ENCODE measurements at places on chromosomes 1 and 21. TPM values are rescaled to one million over a fixed set of nuclear protein-coding genes. Genes with fewer than 3 reads are reported as not detected.
A peak's percentile ranks its signal among the peaks of the same experiment; 100 is the strongest.

- no peak for DNase-seq
Observed at GRCh38 chr1:4309676-4310320, 344.6 kb upstream of the AJAP1 start.

DNA sequence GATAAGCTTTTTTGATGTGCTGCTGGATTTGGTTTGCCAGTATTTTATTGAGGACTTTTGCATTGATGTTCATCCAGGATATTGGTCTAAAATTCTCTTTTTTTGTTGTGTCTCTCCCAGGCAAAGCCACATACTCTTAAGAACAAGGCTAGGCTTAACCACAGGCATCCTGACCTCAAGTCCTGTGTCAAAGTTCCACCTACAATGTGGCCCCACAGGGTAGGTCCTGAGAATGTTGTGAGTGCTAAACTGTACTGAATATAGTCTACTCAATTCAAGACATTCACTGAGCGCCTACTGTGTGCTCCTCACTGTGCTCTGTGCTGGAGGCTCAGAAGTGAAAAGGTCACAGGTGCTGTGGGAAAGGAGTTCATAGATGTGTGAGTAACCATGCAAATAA is 20.6 kb downstream of the DDAH1 start:
- no peak for DNase-seq

DNA sequence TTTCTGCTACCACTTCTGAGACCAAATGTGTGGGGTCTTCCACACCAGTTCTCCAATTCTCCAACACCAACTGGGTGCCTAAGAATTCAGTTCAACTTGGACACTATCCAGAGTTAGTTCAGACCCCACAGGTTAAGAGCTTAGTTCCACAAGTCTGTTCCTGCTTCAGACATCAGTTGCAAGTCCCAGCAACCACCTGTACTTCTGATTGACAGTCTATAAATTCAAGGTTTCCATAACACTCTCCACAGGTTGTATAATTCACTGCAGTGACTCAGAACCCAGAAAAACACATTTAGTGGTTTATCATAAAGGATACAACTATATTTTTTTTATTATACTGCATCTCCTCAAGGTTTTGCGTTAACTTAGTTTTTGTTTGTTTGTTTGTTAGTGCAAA is 18.7 kb downstream of the AK5 start:
- no peak for DNase-seq

- DNase-seq = no peak
Observed at GRCh38 chr1:81432654-81433109, 368.1 kb upstream of the ADGRL2 start.

DNA sequence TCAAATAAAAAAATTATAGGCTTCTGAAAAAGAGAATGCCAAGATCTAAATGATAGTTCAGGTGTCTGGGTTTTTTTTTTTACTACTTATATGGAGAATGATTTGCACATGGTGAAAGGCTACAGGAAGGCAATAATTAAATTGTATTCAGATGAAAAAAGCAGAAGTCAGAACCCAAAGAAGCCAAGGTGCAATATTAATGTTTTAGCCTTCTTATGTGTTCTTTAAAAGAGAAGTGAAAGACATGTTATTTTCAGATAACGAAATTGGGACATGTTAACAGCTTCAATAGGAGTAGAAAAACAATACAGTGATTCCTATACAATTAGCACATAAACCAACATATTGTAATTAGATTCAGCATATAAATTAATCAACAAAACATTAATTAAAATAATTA is 452.9 kb upstream of the PRMT6 start:
- DNase-seq = no peak

DNA sequence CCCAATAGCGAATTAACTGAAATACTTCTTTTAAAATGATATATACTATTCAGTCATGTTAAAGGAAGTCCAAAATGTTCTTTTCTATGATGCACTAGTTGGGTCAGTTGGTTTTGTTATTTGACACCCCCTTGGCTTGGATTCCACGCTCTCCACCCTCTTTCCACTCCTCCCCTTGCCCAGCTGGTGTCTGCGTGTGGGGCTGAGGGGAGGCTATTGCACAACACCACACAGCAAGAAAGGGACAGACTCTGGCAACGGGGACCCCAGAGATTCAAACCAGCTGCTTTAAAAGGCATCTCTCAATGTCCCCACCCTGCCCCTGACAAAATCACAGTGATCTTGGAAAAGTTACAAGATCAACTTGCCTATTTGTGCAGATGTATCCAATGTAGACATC is 394.3 kb downstream of the TGFB2 start:
- peak; percentile 38 for DNase-seq

- DNase-seq = no peak
Observed at GRCh38 chr1:58823481-58824010, 39.7 kb upstream of the JUN start.

CGN gene
- total RNA-seq = 148 TPM

KRTAP19-3 gene
- not detected for total RNA-seq

GRCh38 chr1:69073176-69073575 is 494.5 kb upstream of the LRRC7 start:
- no peak for DNase-seq

FYB2 gene
- total RNA-seq = 0.32 TPM

IRF6 gene
- 133 TPM for total RNA-seq

GRCh38 chr1:185601189-185601588 is 133.0 kb upstream of the HMCN1 start:
- DNase-seq = no peak

DNA sequence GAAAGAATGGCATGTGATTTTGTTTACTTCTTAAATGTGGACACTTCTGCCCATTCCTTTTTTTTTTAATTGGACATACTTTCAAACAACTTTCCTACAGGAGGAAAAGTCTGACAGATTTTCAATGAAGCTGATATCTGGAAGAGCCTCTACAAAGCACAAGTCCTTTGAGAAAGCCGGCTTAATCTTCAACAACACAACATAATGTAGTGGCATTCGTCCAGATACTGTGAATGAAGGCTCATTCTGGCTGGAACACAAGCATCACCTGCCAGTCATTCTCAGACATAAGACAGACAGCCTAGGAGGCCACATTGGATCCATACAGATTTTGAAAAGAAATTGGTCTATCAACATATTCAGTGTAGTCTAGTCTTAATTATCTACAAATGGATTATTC is 4.9 kb downstream of the OTUD7B start:
- no peak for DNase-seq

TRPM2 gene
- total RNA-seq = 4.2 TPM

MATN1 gene
- not detected for total RNA-seq

CYP4X1 gene
- 0.57 TPM for total RNA-seq

- DNase-seq = no peak
Observed at GRCh38 chr1:4461726-4462290, 192.6 kb upstream of the AJAP1 start.

DNA sequence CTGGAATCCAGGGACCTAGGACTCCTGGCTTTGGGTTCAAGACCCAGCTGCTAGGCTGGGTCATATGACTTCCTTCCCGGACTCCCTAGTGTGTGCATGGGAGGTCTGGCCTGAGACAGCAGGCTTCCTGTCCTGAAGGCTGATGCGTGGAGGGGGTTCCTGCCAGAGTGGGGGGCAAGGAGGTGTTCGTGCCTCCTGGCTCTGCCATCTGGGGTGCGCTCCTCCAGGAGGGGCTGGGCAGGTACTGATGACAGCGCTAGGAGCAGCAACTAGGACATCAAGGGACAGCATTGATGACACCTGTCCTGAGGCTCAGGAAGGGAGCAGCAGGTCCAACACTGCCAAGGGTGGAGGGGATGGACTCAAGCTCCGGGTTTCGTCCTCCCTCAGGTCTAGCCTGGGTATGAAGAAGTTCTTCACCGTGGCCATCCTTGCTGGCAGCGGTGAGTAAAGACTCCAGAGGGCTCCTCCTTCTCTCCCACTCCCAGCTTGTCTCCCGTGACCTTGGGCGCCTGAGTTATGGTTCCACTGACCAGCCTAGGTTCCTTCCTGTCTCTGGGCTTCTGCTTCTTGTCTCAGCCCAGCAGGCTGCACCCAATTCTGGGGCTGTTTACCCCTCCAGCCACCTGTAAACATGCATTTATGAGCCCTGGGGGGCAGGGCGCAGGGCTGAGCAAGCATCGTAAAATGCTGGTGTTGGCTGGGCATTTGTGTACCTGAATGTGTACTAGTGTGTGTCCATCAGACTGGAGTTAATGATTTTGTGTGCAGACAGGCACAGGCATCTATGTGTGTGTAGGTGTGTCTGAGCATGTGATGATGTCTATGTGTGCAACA is 871 bp downstream of the PLA2G2F start:
- no peak for DNase-seq

GRCh38 chr1:119713039-119713748 is 1.5 kb downstream of the PHGDH start:
- no peak for DNase-seq

- DNase-seq = no peak
Observed at GRCh38 chr1:46690931-46691421, 19.3 kb downstream of the TEX38 start.

UTS2 gene
- total RNA-seq = not detected

DNA sequence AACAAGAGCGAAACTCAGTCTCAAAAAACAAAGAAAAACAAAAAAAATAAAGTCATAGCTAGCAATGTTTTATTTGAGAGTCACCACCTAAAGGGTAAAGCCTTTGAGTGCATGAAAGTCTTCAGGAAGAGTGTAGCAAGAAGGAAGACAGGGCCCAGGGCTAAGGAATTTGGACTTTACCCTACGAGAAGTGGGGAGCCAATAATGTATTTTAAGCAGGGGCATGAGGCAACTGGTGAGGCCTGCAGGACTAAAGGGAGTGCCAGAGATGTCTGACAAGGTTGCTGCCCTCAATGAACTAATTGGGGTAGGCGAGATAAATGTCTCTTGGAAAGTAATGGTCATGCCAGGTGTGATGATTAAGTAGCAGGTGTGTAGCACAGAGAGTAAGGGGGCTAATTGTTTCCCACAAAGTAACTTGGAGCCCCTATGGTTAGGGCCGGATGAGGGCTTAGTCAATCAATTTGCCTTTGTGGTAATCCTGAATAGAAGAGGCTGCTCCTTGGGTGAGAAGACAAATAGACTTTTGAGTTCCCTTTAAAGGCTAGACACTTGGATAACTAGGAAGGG is 31.6 kb upstream of the CACNA1E start:
- no peak for DNase-seq

AXDND1 gene
- 2.8 TPM for total RNA-seq

GRCh38 chr1:19042675-19043578 is 86.5 kb upstream of the IFFO2 start:
- DNase-seq = no peak

GRCh38 chr1:51421964-51422363 is 91.6 kb upstream of the TTC39A start:
- no peak for DNase-seq

DNA sequence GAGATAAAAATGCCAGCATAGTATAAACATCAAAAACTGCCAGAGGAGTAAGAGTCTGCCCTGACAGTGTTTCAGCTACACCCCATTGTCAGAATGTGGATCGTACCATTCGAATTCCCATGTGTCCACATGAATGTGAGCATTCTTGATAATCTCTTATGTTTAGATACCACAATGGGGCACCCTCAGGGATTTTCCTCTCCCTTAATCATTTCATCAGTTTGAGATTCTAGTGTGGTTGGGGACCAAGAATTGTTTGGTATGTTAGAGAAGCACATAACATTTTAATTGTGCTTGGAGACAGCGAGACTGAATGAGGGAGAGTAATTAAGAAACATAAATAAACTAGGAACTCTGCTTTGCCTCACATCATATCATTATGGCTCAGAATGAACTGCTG is 120.2 kb downstream of the ZC3H11B start:
- no peak for DNase-seq

- DNase-seq = peak; percentile 45
Observed at GRCh38 chr1:201719812-201720521, 109.0 kb upstream of the IPO9 start.

DNA sequence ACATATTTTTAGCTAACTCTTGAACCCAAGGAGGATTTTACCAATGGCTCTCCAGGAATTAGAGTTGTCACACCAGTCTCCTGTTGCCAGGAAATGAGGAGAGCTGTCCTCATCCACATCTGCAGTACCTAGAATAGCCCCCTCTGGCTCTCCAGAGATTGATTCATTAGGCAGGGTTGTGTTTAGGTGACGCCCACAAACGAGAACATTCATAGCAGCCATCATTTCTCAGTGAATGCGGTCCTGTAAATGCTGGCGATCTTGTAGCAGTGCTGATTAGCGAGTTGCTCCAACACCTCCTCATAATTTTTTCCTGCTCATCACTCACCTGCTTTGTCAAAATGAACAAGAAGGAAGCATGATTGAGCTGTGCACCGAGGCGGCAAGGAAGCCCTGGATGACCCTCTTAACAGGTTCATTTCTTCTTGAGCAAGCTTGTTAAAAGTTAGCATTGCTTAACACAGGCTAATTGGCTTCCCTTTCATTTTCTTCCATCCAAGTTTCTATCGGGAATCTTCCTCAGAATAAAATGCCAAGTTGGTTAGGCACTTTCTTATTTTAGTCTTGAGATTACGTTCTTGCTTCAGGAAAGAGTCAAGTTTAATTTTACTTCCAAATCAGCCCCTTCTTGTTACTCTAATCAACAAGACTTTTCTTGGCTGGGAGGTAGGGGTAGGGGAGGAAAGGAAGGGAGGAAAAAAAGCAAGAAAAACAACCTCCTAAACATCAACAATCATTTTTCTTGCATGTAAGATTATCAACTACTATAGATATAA is 16.5 kb upstream of the KLHDC8A start:
- DNase-seq = no peak

GRCh38 chr21:35674895-35675470 is 385.3 kb downstream of the SETD4 start:
- DNase-seq = no peak

GRCh38 chr1:225253784-225254183 is 174.1 kb downstream of the LBR start:
- no peak for DNase-seq

GRCh38 chr1:235375919-235376605 is 8.8 kb downstream of the TBCE start:
- DNase-seq = no peak

GRCh38 chr1:983798-984475 is 2.0 kb upstream of the PERM1 start:
- peak; percentile 52 for DNase-seq

SPAG17 gene
- not detected for total RNA-seq

DNA sequence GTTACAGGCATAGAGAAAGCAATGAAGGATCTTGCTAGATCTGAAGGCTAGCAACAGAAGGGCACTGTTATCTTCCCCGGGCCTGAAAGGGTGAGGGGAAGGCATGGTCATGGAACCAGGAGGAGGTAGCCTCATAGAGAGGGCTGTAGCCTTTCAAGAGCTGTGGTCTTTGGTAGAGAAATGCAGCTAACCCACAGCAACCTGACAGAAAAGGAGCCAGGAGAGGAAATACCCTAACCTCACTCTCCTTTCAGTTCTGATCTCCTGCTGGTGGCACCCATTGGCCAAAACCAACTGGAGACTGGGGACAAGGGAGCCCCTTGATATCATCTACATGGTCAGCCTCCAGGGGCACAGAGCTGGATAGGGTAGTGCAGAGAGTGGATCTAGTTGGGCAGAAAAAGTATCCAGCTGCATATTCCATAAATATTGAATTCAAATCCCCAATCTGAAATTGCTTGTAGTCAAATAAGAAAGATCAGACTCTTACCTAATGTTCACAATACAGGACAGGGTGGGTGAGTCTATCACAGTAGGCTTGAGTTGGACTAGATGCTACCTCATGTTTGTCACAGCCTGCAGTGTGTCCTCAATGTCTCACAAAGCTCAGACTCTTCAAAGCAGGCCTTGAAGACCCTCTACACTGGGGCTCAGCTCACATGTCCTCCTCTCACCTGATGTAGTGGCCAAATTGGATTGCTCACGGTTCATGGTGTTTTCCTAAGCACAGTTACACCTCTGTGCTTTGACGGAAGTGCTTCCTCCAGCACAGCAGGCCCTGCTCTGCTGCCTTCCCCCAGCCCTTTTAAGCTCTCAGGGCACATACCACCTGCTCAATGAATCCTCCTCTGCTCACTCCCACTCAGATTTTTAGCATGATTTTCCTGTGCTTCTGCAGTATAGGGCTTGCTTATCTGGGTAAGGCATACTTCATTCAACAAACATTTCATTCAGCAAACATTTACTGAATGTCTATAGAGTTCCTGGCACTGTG is 74.1 kb upstream of the JUN start:
- DNase-seq = no peak

All from colonic mucosa (tissue), 4 donors.